Stimulated activated CD4-positive, alpha-beta T cell treated with anti-CD3 and anti-CD28 coated beads, TNF-alpha, amount 100 ng/mL, for 4 hours (primary cell): ENCODE measurements at places on chromosomes 3 and 15.

DNA sequence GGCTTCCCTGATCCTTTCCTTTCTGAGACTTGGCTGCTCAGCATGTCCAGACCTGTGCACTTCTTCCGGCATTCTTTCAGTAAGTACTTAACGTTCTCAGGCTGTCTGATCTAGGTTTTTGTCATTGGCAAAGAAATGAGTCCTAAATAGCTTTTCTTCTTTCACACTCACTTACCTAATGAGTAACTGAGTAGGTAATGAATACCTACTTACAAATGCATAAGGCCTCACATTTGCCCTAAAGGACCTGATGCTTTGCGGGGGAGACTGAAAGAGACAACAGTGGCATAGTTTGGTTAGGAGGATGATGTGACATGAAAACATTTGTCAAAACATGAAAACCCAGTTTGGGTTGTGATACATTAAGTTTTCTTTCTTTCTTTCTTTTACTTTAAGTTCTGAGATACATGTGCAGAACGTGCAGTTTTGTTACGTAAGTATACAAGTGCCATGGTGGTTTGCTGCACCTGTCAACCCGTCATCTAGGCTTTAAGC, 516.7 kb upstream of the CFAP20DC start:
- DNase-seq, result no peak

DNA sequence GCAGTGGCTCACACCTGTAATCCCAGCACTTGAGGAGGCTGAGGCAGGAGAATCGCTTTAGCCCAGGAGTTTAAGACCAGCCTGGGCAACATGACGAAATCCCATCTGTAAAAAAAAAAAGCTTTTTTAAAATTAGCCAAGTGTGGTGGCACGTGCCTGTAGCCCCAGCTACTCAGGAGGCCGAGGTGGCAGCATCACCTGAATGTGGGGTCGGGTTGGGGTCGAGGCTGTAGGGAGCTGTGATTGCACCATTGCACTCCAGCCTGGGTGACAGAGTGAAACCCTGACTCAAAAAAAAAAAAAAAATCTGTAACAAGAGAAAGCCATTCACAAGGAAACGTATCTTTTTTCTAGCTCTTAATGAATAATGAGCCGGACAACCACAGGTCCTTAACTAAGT, 74.7 kb upstream of the DLG1 start:
- no peak for DNase-seq

DNA sequence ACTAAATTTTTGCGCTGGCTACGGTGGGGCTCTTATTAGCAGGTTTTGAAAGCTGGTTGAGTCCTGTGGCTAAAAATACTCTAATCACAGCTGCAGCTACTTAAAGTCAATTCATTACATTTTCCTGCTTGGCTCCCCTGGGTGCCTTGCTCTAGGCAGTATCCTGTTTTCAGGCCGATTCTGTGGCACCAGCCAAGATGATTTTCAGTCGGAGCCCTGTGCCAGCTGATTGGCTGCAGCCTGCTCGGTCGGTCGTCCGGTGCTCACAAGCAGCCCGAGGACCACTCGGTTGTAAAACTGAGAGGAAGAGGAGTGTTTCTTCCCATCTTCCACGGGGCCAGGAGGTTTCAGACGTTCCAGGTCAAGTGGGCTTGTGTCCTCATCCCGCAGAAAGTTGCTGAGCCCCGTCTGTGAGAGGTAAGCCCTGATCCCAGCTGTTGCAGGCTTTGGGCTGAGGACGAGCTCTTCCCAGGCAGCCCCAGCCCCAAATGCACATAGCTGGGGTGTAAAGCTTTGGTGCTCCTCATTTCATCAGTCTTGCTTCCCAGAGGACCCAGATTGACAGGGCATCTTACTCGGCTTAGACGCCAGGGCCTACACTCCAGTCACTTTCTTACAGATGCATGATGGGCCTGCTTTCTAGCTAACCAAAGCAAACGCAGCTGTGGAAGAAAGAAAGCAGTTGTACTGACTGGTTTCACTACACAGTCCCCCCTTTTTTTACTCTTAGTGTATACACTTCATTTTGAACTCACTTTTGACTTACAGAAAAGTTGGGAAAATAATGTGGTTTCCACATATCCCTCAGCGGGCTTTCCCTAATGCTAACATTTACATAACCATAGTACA, 15.9 kb downstream of the LYSMD4 start:
- no peak for DNase-seq

DNA sequence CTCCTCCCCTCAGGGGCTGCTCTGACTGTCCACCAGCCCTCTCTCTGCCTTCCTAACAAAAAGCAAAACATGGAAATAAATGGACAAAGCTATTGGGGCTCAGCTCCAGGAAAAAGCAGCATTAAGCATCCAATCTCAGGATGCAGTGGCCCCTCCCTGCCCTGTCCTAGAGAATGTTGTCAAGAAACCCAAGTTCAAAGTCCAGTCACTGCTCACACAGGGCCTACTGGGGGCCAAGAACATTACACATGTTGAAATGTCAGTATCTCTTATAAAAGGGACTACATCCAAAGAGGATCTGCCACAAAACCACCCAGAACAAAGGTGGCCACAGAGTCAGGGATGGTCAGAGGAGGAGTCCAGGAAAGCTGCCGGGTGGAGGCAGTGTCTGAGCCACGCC, 7.6 kb upstream of the GRIP2 start:
- DNase-seq, result no peak
